Left forelimb (tissue), 1 donor: ENCODE measurements at places on chromosomes 1 and 21.
A peak's percentile ranks its signal among the peaks of the same experiment; 100 is the strongest.

- no peak for DNase-seq
These were observed 54.8 kb upstream of the USP1 start for GRCh38 chr1:62381831-62382657.

- DNase-seq = no peak
These were observed 4.3 kb upstream of the SLX9 start for GRCh38 chr21:44935533-44935927.

DNA sequence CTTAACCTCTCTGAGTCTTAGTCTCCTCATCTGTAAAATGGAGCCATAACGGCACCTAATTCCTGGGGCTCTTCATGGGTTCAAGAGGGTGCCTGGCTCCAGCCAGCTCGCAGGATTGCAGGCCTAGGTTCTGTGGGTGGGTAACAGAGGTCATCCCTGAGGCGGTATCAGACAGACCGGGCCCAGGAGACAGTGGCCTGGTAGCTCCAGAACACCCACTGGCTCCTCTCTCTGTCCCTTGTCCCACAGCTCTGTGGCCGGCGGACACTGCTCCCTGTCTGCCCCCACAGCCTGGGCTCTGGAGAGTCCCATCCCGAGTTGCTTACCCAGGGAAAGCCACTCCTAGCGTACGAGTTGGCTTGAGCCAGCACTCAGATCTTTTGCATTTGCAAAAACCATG, 150.3 kb downstream of the PEX14 start:
- peak; percentile 42 for DNase-seq

GRCh38 chr1:222905151-222905550, 90.3 kb downstream of the DISP1 start:
- no peak for DNase-seq

GRCh38 chr1:226108935-226109828, 46.7 kb downstream of the H3-3A start:
- no peak for DNase-seq
